ENCODE measurements at places on chromosomes 16 and 17.

GRCh38 chr16:5619304-5619703, 521.7 kb upstream of the EEF2KMT start:
- no peak for DNase-seq

DNA sequence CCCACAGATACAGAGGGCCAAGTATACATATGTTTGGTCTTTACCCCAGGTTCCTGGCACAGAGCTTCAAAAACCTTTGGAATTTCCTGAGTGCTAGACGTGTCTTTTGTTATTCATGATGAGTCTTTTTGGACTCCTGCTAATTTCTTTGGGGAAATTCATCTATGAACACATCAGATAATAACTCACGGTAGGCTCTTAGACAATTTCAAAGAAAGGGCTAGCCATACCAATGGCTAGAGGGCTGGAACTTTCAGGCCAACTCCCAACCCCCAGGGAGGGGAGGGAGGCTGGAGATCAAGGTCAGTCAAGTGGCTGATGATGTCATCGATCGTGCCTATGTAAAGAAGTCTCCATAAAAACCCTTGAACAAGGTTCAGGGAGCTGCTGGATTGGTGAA, 101.9 kb downstream of the STX8 start:
- no peak for DNase-seq

GRCh38 chr17:6596511-6596910, 40.2 kb upstream of the PITPNM3 start:
- no peak for DNase-seq

DNA sequence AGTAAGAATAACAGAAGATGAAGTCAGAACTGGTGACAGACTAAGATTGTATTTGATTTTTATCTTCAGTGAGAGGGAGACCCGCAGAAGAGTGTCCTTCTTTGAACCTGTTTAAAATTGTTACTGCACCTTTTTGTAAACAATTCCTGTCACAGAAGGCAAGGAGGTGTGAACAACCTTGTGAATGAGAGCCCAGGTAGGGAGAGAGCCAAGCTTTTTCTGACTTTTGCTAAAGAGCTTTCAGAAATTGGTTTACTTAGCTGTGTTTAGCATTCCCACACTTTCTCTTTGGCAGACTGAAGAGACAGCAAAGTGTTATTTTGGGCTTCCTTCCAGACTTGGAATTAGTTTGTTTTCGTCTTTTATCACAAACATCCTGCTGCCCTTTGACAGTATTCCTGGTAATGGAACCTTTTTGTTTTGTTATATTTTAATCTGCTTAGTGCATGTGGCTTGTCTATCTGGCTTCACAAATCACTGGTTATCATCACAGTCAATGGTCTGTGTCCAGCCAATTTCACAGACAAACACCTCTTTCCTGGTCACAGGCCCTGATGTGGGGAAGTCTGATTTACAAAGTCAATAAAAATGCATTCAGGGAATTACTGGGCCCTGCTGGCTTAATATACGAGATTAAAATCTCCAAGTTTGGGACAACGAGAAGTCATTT, 85.7 kb upstream of the HS3ST2 start:
- DNase-seq, result no peak

- no peak for DNase-seq
Observed at GRCh38 chr16:76976756-76977155, 214.2 kb upstream of the MON1B start.

All from activated T-helper 1 cell treated with Interleukin-2 at 50 U/mL for 16 hours (primary cell).